ENCODE measurements at places on chromosomes 3 and 15.

GRCh38 chr3:120497818-120498217 lies 47.0 kb upstream of the FSTL1 start:
- no peak for DNase-seq

DNA sequence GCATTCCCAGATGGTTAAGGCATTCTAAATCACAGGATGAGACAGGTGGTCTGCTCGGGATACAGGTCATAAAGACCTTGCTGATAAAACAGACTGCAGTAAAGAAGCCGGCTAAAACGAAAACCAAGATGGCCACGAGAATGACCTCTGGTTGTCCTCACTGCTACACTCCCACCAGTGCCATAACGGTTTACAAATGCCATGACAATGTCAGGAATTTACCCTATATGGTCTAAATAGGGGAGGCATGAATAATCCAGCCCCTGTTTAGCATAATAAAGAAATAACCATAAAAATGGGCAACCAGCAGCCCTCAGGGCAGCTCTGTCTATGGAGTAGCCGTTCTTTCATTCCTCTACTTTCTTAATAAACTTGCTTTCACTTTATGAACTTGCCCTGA lies 151.1 kb downstream of the ZNF385D start:
- DNase-seq, result no peak

DNA sequence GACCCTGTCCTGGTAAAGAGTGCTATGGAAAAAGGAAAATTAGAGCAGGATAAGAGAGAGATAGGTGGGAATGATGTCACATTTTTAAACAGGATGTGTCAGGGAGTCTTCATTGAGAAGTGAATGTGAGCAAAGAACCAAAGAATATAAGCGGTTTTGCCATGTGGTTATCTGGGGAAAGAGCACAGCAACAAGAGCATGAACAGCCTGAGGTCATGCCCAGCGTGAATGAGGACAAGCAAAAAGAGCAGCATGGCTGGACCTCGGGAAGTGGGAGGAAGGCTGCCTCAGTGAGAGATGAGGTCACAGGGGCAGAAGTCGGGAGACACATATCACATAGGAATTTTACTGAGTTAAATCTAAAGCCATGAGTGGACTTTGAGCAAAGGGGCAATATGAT lies 82.8 kb upstream of the HES1 start:
- no peak for DNase-seq

- DNase-seq, result no peak
Measured at GRCh38 chr3:138443521-138444503, 9.4 kb downstream of the ESYT3 start.

GRCh38 chr3:46124216-46125177 lies 83.6 kb downstream of the CCR1 start:
- no peak for DNase-seq

- DNase-seq, result no peak
Measured at GRCh38 chr3:46095307-46095706, 68.0 kb upstream of the XCR1 start.

- no peak for DNase-seq
Measured at GRCh38 chr3:167030082-167030725, 349.9 kb downstream of the ZBBX start.

DNA sequence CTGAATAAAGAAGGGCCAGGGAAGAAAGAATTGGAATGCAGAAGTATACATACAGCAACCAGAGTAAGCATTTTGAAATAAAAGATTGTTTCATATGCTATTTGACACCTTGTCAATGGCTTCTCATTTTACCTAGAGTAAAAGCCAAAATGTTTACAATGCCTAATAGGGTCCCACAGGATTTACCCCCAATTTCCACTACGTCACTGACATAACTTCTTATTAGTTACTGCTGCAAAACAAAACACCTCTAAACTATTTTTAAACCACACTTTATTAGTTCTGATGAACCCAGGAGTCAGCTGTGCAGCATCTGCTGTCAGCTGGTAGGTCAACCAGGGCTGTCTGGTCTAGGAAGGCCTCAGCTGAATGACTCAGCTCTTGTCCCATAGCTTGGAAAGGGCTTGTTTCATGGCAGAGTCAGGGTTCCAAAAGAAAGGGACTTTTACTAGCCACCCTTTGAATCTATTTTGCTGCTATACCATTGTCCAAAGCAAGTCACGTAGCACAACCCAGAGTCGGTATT lies 945.1 kb downstream of the EPHA3 start:
- no peak for DNase-seq

DNA sequence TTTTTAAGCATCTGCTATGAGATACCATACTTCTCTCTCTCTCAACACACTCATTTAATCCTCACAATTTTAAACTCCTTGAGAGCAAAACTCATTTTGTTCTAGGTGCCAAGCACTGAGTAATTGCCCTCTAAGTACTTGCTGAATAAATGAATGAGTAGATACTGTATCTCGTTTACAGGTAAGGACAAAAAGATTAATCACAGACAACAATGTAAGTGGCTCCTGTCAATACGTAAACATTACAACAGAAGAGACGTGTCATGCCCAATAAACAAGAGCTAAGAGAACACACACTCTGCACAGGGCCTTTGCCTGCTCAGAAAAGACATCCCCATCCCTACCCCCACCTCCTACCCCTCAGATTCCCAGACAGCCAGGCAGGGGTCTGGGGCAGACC lies 59.8 kb downstream of the CHSY1 start:
- no peak for DNase-seq

DNA sequence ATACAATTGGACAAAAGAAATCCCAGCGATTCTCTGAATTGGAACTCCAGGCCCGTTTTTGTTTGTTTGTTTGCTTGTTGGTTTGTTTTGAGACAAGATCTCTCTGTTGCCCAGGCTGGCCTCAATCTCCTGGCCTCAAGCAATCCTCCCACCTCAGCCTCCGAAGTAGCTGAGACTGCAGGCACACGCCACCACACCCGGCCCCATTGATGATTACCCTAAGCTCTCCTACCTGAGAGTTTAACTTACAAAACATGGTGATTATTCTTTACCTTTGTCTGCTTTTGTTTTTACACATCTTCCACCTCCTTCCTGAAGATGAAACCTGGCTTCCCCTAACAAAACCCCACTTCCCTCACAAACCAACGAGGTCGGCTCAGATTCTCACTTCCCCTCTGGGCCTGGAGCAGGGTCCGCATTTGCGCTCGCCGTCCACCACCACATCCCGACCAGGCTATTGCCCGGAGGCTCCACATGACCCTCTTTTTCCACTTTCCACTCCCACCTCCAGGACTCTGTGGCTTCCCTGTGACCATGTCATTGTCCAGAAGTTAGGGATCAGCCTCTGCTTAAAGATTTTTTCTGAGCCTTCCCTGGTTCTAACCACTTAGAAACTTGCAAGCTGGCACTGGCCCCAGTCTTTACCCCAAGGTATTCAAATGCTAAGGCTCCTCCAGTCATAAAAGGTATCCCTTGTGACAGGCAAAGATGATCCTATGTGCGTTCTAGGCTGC lies 14.8 kb downstream of the KLHL6 start:
- no peak for DNase-seq

- DNase-seq, result no peak
Measured at GRCh38 chr3:72397586-72397985, 450.7 kb downstream of the SHQ1 start.

DNA sequence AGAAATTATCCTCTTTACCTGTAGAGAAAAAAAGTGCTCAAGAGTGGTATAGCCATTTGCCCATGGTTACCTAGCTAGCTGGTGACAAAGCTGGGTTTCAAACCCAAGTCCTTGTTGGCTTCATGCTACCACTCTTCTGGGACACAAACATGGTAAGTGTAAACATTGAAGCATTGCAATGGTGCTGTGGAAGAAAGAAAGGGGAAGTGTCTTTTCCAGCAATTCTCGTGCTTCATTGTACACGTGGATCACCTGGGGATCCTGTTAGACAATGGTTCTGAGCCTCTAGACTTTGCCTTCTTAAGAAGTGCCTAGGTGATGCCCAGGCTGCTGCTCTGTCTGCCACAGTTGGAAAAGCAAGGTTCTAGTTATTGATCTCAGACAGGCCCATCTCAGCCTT lies 134.8 kb upstream of the CTNNB1 start:
- DNase-seq, result no peak

- no peak for DNase-seq
Measured at GRCh38 chr3:127706785-127707351, 34.1 kb downstream of the ABTB1 start.

- no peak for DNase-seq
Measured at GRCh38 chr3:61192222-61192621, 59.0 kb downstream of the FHIT start.

DNA sequence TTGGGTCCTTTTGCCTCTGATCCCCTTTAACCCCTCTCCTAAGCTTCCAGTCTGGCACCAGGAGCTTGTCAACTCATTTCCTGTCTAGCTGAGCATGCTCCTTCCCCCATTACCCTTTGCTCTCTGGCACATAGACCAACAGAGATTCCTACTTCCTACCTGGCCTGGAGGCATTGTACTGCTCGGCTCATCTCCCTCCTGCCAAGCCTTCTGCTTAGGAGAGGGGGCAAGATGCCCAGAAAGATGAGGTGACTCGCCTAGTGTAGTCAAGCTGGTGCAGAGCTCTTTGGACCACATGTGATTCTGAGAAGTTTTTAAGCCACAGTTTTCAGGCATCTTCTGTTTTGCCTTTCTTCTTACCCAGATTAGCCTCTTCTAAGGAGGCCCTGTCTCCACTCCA lies 95.4 kb downstream of the ZNF621 start:
- DNase-seq, result no peak

DNA sequence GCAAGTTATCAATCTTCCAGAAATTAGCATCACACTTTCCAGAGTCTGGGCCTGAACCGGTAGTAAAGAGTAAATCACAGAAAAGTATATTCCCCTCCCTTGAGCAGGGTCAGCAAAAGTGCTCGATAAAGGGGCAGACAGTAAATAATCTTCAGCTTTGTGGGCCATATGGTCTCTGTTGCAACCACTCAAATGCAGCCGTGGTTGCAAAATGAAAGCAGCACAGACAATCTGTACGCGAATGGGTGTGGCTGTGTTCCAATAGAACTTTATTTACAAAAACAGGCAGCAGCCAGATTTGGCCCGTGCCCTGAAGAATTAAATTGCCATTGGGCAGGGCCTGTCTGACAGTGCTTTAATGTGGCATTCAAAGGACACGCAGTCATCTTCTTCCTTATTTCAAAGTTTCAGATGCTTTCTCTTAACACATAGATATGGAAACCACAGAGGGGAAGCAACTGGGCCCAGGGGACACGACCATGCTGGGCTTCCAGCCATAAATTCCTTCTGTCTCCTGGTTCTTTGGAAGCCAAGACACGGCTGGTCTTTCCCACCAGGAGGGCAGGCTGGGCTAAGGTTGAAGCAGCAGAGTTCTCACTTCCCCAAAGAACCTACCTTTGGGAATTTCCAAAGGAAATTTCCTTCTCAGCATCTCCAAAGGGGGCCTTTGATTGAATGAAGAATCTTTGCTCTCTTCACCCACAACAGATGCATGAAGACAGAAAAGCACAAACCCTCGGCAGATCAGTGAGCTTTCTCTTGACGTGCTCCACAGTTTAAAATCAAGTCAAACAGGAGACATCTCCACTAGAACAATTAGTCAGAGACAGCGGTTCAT lies 489.8 kb upstream of the PROK2 start:
- DNase-seq, result no peak

- no peak for DNase-seq
Measured at GRCh38 chr15:55016225-55016624, 180.5 kb downstream of the RSL24D1 start.

DNA sequence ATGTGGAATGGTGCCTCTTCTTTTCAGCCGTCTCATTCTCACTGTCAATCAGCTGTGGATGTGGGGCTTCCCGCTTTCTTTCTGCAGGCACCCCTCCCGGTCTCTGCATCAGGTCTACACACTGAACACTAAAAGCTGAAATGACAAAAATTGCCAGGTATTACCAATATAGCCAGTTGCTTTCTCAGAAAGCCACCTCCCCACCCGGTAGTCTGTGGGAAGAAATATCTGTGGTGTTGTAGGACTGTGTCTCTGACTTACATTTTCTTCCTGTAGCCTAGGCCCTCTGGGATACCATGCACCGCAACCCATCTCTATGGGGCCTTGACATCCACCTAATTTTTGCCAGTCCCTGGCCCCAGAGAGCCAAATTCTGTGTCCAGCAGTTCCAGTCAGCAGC lies 19.2 kb upstream of the EPHB1 start:
- DNase-seq, result no peak

GRCh38 chr3:132517311-132517710 lies 79.8 kb upstream of the ACKR4 start:
- DNase-seq, result no peak

- no peak for DNase-seq
Measured at GRCh38 chr3:190321789-190322603, at the start of gene CLDN1. Gene CLDN1 (minus strand): TSS chr3:190322446. CDS start chr3:190322206, 240 bp downstream.

- no peak for DNase-seq
Measured at GRCh38 chr15:79849789-79850188, 47.0 kb downstream of the MTHFS start.

GRCh38 chr3:114418724-114419543 lies 125.1 kb downstream of the TIGIT start:
- peak; percentile 45 for DNase-seq

DNA sequence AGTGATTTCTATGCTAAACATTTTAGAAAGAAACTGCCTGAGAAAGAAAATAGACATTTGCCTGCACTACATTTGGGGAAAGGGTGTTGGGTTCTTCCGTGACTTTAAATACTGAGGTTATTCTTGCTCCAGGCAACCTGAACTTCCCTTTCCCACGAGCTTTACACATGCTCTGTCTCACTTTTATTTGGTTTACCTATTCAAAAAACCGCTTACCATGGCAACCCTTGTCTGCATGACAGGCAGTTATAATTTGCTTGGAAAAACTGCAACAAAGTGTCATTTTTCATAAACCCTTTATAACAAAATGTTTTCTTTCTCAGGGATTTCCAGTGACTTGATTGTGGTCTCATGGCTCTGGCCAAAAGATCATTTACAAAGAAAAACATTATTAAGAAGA lies 416.3 kb upstream of the MEIS2 start:
- no peak for DNase-seq

DNA sequence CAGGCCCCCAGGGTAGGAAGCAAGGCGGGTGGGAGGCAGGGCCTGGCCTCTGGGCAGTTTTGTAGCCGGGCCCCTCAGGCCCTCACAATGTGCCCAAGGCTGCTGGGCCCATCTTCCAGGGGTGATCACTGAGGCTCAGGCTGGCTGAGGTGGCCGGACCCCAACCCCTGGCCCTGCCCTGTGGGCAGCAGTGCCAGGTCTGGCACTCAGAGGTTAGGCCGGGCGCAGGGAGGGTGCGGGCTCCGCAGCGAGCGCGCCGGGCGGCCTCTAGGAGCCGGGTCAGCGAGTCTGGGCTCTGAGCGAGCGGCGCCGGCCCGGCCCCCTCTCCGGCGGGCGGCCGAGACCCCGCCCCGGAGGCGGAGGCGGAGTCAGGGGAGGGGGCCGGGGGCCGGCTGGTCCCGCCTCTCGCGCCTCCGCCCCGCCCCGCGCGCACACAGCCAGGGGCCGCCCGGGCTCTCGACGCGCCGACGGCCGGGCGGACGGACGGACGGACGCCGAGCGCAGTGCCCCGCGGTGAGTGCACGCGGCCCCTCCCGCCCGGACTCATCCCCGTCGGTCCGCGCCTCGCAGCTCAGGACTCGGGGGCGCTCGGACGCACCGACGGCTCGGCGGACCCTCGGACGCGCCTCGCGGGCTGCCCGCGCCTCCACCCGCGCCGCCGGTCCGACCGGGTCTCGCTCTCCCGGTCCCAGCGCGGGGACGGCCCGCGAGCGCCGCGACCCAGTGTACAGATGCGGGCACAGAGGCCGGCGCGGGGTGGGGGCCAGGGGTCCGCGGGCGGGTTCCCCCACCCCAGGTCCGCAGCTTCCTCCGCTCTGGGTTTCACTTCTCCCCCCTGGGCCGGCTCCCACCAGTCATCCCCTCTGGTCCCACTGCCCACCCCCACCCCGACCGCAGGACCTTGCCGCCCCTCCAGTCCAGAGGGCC lies at the start of gene FBLN2:
Gene FBLN2 (plus strand): TSS at position 430 of the 927 bp plus-strand sequence. CDS start 21,231 bp downstream, outside the sequence.
- no peak for DNase-seq

Data from pulmonary artery endothelial cell (primary cell).